ENCODE measurements at places on chromosomes 3 and 15.
A peak's percentile ranks its signal among the peaks of the same experiment; 100 is the strongest.

DNA sequence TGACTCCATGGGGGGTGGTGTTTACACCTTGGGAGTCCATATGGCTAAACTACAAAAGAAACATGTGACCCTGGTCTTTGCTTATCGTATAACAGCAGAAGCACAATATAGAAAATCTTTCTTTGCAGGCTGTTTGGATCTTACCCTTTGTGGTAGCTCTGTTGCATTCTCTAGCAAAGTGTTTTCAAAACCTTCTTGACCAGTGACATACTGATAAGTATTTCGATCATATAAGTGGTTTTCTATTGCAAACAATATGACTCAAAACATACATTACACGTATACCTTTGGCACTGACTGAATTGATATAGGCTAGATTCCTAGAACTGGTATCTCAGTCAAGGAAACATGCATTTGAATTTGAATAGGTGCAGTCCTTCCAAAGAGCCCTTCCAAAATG, 24.7 kb upstream of the ATP10A start:
- H3K27me3 ChIP-seq: no peaks in the 10 kb centered on the region
- no peak for DNase-seq
- no peak overlapping the region for H3K4me3 ChIP-seq
- no peak overlapping the region for H3K27ac ChIP-seq
- no peaks in the 10 kb centered on the region for H3K4me1 ChIP-seq
- H3K36me3 ChIP-seq: no peaks in the 10 kb centered on the region

- no peaks in the 10 kb centered on the region for H3K27me3 ChIP-seq
- peaks cover 16% of the 10 kb centered on the region for H3K36me3 ChIP-seq
- DNase-seq: no peak
- peak overlapping the region; percentile 62 for H3K27ac ChIP-seq
- H3K4me1 ChIP-seq: peaks cover 20% of the 10 kb centered on the region
Measured at GRCh38 chr15:50277370-50277769, 11.8 kb upstream of the HDC start.

GRCh38 chr3:57233799-57234198, 6.3 kb downstream of the APPL1 start:
- no peaks in the 10 kb centered on the region for H3K27me3 ChIP-seq
- no peak overlapping the region for H3K27ac ChIP-seq
- H3K4me1 ChIP-seq: peaks cover 16% of the 10 kb centered on the region
- DNase-seq: no peak
- peaks cover 6% of the 10 kb centered on the region for H3K36me3 ChIP-seq

DNA sequence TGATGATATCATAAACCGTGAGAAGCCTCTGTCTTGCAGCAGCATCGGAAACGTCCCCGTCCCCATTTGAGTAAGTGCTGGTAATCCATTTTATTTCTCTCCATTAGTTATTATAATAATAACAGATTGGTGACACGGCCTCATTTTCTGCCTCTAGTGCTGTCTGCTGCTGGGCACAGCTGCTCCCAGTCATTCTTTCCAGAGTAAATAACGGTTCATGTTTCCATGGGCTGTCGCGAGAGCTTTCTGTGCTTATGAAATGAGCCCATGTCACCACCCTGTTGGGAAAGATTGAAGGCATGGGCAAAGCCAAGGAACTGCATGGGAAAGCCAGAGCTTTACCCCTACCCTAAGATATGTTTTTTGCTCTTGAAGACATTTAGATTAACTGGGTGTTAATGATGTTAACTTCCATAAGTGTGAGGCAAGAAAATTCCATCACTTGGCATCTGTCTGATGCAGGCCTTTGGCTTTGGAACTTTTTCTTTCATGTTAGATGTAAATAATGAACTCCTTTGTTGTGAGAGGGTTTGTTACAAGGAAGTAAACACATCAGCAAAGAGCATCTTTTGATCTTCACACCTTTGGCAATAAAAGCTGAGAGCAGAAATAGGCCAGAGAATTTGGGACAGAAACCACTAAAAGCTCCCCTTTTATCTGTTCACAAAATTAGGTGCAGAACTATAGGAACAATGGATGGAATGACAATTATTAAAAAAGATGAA, 141.8 kb downstream of the FILIP1L start:
- no peak overlapping the region for H3K4me3 ChIP-seq
- H3K36me3 ChIP-seq: peaks cover 36% of the 10 kb centered on the region
- H3K27ac ChIP-seq: no peak overlapping the region
- peaks cover 18% of the 10 kb centered on the region for H3K4me1 ChIP-seq

DNA sequence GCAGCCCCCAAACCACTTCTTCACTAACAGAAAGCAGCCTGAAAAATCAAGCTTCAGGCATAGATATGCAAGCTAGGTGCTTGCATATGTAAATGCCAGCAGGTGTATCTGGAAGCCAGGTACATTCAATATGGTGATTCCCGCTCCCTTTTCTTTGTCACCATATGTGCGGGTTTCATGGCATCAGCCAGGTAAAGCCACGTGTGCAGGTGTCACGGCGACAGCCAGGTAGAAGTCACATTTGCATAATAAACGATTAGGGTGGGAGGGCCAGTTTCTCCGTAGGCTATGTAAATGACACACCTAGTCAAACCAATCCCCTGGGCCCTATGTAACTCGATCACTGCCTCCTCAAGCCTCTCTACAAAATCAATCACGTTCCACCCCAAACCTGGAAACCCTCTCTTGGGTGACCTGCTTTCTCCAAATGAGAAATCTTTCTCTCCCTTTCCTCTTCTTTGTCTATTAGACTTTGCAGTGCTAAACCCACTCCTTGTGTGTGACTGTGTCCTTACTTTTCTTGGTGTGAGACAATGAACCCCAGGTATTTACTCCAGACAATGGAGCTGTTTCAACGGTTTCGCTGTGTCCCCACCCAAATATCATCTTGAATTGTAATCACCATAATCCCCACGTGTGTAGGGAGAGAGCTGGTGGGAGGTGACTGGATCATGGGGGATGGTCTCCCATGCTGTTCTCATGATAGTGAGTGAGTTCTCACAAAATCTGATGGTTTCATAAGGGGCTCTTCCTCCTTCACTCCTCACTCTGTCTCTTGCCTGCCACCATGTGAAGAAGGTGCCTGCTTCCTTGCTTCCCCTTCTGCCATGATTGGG, 44.6 kb downstream of the ONECUT1 start:
- H3K4me1 ChIP-seq: no peaks in the 10 kb centered on the region
- H3K4me3 ChIP-seq: no peak overlapping the region
- no peak overlapping the region for H3K27ac ChIP-seq
- H3K27me3 ChIP-seq: peaks cover 13% of the 10 kb centered on the region

DNA sequence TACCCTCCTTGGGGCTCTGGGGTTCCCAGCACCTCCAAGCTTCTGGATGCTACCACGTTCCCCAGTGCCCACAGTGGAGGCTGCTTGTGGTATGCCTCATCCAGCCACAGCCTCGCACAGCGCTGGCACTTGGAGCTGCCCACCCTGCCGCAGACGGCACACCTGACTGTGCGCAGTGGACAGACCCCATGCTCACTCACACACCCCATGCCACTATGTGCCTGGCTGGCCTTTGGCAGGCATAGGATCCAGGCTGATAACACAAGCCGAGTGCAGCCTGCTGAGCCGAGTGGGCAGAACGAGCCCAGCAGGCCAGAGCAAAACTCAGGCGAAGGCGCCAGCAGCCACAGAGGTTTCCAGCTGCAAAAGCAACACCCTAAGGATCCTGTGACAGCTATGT, 311.5 kb downstream of the ULK4 start:
- no peak for DNase-seq
- H3K4me1 ChIP-seq: no peaks in the 10 kb centered on the region
- H3K36me3 ChIP-seq: peaks cover 25% of the 10 kb centered on the region
- no peak overlapping the region for H3K27ac ChIP-seq
- no peaks in the 10 kb centered on the region for H3K27me3 ChIP-seq

DNA sequence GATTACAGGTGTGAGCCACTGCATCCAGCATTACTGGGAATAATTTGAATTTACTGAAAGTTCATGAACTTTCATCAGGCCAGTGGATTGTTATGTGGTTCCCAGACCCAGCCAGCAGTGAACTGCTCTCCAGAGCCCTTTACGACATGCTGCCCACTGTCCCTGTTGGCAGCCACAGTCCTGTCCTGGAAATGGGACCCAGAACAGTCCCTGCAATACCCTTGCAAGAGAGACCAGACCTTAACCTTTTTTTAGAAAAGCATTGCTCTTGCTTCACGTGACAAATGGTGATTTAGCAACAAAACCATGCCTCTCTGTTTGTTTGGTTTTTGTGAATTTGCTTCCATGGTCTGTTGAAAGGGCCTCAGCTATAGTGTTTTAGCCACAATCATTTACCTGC, 367.3 kb upstream of the C2CD4B start:
- no peak overlapping the region for H3K4me3 ChIP-seq
- H3K27ac ChIP-seq: no peak overlapping the region
- no peaks in the 10 kb centered on the region for H3K27me3 ChIP-seq
- no peaks in the 10 kb centered on the region for H3K36me3 ChIP-seq
- DNase-seq: no peak
- no peaks in the 10 kb centered on the region for H3K4me1 ChIP-seq

DNA sequence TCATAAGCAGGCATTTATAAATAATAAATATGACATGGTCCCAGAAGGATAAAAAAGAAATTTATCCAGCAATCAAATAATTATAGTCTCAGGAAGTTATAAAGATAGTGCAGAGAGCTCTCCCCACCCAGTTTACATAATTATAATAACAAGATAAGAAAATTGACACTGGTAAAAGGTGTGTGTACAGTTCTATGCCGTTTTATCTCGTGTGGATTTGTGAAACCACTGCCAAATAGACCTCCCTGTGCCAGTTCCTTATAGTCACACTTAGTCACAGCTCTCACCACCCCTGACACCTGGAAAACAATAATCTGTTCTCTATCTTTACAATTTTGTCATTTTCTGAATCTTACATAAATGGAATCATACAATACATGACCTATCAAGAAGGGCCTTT, 320.1 kb downstream of the KBTBD8 start:
- no peak overlapping the region for H3K4me3 ChIP-seq
- H3K4me1 ChIP-seq: no peaks in the 10 kb centered on the region
- H3K36me3 ChIP-seq: no peaks in the 10 kb centered on the region

GRCh38 chr3:108420926-108421325, 89.5 kb downstream of the MYH15 start:
- H3K27me3 ChIP-seq: no peaks in the 10 kb centered on the region
- H3K4me3 ChIP-seq: no peak overlapping the region
- H3K4me1 ChIP-seq: peaks cover 12% of the 10 kb centered on the region

- H3K4me3 ChIP-seq: no peak overlapping the region
- H3K27ac ChIP-seq: no peak overlapping the region
- DNase-seq: no peak
- H3K36me3 ChIP-seq: no peaks in the 10 kb centered on the region
Measured at GRCh38 chr3:25563601-25564000, 101.1 kb downstream of the TOP2B start.

DNA sequence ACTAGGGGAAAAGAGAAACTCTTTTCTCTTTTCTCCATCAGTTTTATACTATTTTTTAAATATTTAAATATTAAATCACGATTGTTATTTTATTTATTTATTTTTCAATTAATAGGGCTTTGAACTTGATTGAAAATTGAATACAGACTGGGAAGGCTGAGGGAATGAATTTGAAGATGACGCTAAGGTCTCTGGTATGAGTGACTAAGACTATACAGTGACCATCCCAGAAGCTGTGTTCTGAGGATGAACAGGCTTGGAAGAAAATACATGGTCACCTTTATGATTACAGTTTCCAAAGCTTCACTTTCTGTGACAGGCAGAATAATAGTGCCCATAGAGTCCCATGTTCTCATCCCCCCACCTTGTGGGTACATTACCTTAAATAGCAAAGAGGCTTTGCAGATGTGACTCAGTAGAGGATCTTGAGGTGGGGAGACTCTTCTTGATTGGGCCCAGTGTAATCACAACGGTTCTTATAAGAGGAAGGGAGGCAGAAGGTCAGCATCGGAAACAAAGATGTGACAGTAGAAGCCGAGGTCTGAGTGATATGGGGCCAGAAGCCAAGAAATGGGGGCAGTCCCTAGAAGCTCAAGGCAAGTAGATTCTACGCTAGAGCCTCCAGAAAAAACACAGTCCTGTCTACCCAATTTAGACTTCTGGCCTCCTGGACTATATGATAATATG, 51.0 kb upstream of the LPP start:
- H3K27ac ChIP-seq: no peak overlapping the region
- H3K4me3 ChIP-seq: no peak overlapping the region
- no peaks in the 10 kb centered on the region for H3K27me3 ChIP-seq
- no peak for DNase-seq

DNA sequence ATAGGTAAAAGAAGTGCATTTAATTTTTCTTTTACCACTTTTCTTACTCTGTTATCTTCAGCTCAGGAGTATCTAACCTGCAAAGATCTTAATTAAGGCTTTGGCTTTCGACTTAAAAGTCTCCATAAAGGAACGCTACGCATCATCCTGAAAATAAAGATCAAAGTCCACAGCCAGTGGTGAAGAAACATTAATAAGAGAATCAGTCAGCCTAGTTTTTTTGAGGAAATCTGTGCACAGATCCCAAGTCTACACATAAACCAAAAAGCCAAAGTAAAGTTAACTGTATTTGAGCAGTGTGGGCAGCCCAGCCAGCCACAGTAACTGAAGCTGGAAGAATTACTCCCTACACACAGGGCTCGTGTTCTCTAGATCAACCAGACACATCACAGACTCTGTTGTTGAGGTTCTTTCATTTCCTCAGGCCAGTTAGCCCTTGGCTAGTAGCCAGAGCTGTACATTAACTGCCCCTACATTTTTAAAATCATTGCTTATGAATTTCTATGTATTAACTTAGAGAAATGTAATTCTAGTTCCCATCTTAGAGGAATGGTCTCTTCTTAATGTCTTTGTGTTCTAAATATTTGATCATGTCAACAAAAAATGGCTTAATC, 6.9 kb downstream of the LRRC2 start:
- DNase-seq: no peak
- peaks cover 11% of the 10 kb centered on the region for H3K4me1 ChIP-seq
- peaks cover 18% of the 10 kb centered on the region for H3K27me3 ChIP-seq
- no peaks in the 10 kb centered on the region for H3K36me3 ChIP-seq

DNA sequence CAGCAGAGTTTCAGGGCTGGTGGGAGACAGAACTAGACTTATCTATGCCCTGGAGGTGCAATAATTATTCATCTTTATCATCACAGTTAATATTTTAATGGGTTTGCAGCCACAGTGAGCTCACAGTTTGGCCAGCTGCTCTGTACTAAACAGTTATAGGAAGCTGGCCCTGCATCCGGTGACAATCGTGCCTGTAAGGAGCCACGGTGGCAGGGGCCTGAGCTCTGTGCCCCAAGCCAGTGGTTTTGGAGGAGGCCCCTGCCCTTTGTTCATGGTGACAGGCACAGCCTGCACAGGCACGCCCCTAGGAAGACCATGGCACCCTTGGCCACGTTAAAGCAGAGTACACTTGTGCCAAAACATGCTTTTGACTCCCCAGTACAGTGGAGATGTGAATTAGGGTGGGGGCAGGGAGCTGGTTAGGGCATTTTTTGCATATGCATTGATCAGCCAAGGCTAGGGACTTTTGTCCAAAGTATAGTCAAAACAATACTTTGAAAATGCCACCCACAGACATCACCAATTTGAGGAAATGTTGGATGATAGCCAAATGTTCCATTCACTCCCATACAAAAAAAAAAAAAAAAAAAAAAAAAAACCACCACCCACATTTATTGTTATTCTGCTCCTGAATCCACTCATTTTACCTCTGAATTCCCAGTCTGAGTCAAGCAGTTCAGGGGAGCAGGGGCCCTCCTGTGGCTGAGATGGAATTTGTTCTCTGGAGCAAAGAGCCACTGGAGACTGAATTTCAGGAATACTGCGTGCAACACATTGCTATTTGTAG, 3.4 kb upstream of the RFTN1 start:
- peak overlapping the region; percentile 60 for H3K4me3 ChIP-seq
- peak; percentile 47 for DNase-seq
- H3K27me3 ChIP-seq: no peaks in the 10 kb centered on the region
- peaks cover 63% of the 10 kb centered on the region for H3K4me1 ChIP-seq

GRCh38 chr3:11567516-11568467, 75.9 kb downstream of the VGLL4 start:
- no peak overlapping the region for H3K4me3 ChIP-seq
- peaks cover 7% of the 10 kb centered on the region for H3K4me1 ChIP-seq
- no peak for DNase-seq
- H3K27me3 ChIP-seq: no peaks in the 10 kb centered on the region
- H3K36me3 ChIP-seq: peaks cover 15% of the 10 kb centered on the region

Data from activated naive CD8-positive, alpha-beta T cell treated with anti-CD3 and anti-CD28 coated beads for 36 hours (primary cell).